ENCODE measurements at places on chromosomes 7 and 10.

GRCh38 chr10:79063661-79064492 lies 4.9 kb upstream of the ZMIZ1 start:
- DNase-seq: no peak

GRCh38 chr10:77696584-77696983 lies 59.0 kb upstream of the KCNMA1 start:
- DNase-seq: no peak

DNA sequence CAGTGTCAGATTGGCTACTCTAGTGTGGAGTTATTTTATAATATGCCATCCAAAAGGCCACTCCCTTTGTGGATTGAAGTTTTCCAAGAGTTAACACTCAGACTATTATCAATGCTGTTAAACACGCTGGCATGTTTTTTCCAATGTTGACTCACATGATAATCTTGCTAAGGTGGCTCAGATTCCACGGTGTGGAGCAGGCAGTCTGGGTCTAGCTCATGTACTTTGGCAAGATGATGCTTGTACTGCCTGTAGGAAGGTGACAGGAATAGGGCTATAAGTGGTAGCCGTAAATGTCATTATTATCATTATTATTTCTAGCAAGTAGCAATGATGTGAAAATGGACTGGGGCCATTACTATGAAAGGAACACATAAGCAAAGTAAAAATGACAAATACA lies 79.4 kb upstream of the TBX20 start:
- DNase-seq: no peak

DNA sequence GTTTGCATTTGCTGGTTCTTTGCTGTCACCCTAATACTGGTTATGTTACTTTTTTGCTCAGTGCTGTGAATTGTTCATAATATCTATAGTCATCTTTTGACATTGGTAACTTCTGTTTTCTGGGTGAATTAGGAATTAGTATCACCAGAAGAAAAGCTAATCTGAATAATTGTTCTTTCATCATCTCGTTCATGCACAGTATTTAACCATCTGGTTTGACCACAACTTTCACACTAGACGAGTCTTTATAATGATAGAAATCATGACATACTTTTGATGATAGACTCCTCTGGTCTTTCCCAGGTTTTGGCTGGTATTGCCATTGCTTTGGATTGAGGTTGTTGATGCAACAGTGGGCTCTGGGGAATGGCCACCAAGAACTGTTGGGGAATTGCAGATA lies 25.1 kb downstream of the SGPL1 start:
- no peak for DNase-seq

DNA sequence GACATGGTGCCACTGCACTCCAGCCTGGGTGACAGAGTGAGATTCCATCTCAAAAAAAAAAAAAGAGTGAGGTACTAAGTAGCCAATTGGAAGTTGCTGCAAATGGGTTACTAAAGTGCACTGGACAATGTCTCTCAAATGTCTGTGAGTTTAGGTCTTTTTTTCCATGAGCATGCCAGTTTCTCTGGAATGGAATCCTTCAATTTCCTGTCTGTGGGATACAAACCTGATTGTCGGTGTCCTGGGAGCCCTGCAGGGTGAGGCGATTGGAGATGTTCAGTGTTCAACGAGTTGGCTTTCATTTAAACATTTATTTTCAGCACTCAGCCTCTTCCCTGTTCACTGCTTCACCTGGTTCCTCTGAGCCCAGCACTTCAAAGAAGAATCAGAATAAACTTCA lies 5.3 kb upstream of the CALD1 start:
- no peak for DNase-seq

GRCh38 chr10:7475046-7475911 lies 64.4 kb upstream of the SFMBT2 start:
- DNase-seq: no peak

- DNase-seq: no peak
Measured at GRCh38 chr7:129919492-129919891, 33.3 kb downstream of the UBE2H start.

- peak; percentile 13 for DNase-seq
Measured at GRCh38 chr10:45418849-45419675, 45.0 kb downstream of the ALOX5 start.

- no peak for DNase-seq
Measured at GRCh38 chr7:55508221-55509011, 63.9 kb downstream of the VOPP1 start.

GRCh38 chr7:17940951-17941431 lies 697 bp upstream of the SNX13 start:
- peak; percentile 18 for DNase-seq

GRCh38 chr7:17623546-17624185 lies 316.6 kb downstream of the SNX13 start:
- no peak for DNase-seq

DNA sequence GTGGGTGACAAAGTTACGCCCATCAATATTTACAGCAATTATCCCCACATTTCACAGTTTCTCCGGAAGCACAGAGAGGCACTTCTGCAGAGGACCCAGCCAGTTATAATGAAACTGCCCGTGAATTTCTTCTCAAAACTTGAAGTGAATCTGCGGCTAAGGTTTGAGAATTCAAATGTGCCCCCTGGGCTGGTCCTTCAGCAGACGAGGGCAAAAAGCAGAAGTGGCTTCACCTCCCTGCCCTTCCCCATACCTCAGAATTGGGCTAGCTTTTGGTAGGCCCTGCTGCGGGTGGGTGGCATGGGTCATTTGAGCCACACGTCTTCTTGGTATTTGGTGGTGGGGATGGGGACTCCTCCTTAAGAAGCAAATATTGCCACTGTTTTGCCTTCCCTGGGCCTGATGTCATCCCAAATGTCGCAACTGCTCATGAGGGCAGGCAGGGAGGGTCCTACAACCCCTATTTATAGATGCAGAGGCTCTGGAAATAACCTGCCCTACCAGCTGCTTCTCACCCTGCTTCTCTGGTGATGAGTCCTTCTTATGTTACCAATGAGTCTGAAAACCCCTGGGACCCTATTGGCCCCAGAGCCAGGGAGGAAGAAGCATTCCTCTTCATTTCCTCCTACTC lies 16.6 kb upstream of the WDFY4 start:
- no peak for DNase-seq

GRCh38 chr10:118968482-118968881 lies 61.0 kb upstream of the NANOS1 start:
- no peak for DNase-seq

DNA sequence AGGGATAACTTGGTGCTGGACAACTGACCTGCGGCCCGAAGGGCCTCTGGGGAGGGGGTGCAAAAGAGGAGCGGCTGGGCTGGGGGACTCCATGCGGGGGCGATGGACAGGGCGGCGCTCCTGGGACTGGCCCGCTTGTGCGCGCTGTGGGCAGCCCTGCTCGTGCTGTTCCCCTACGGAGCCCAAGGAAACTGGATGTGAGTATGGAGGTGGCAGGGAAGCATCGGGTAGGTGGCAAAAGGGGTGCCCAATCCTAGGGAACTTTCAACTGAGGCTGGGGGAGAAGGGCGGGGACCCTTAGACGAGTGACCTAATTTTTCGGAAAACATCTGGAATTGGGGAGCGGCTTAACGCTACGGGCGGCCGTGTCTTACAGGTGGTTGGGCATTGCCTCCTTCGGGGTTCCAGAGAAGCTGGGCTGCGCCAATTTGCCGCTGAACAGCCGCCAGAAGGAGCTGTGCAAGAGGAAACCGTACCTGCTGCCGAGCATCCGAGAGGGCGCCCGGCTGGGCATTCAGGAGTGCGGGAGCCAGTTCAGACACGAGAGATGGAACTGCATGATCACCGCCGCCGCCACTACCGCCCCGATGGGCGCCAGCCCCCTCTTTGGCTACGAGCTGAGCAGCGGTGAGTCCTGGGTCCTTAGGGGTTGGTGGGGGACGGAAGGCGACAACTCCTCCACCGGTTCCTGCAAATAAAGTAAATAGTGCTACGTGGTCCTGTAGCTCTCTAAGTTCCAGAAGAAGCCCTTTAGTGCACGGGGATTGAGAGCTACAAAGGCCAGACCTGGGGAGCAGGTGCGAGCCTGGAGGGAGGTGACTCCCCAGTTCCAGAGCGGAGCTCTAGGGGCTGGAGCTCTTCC lies 622 bp downstream of the WNT16 start:
- DNase-seq: no peak

DNA sequence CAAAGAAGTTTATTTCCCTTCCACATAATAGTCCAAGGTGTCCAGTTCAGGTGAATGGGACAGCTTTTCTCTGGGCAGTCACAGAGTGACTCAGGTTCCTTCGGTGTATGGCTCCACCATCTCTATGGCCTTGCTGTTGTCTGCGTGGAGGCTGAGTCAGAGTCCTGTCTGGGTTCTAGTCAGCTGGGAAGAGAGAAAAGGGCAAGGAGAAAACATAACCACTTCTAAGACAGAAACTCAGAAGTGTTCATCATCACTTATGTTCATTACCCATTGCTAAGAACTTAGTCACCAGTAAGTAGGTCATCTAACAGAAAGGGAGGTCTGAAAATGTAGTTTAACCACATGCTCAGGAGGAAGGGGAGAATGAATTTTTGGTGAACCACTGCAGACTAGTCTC lies 32.4 kb upstream of the CCDC7 start:
- DNase-seq: no peak

DNA sequence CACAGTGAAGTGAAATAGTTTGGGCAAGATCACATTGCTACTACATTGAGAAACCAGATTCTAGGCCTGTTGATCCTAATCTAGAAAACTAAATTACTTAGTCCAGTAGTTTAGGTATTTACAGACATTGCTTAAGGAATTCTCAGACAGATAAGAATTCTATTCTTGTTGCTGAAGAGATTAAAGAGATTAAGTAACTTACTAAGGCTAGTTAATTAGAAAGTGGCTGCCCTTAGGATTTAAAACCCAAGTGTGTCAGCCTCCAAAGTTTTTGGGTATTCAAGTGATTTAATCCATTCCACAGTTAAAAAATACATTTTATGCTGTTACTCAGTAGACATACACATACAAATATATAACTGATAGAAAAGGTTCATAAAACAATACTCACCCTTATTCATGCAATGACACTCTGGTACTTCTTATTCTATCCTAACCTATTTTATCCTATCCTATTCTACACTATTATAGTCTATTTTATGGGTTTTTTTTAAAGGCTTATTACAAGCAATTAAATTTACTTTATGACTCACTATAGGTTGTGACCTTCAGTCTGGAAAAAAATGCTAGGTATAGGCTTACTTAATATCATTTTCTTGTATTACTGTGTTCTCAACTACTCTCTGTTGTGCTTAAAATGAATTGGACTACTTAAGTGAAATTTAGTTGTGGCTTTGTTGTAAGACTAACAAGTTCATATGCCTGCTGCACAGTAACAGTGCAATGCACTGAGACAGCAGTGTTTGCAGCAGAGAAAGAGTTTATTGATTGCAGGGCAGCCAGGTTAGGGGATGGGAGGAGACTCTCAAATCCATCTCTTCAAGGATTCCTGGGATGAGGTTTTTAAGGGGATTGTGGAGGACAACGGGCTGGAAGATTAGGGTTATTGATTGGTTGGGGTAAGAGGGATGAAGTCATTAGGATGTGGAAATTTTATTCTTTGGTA lies 10.7 kb downstream of the SPAM1 start:
- no peak for DNase-seq

GRCh38 chr10:99975106-99975829 lies 34.5 kb downstream of the DNMBP start:
- no peak for DNase-seq

Data from HuH-7.5 (cell line).